ENCODE measurements at places on chromosomes 1 and 21.

DNA sequence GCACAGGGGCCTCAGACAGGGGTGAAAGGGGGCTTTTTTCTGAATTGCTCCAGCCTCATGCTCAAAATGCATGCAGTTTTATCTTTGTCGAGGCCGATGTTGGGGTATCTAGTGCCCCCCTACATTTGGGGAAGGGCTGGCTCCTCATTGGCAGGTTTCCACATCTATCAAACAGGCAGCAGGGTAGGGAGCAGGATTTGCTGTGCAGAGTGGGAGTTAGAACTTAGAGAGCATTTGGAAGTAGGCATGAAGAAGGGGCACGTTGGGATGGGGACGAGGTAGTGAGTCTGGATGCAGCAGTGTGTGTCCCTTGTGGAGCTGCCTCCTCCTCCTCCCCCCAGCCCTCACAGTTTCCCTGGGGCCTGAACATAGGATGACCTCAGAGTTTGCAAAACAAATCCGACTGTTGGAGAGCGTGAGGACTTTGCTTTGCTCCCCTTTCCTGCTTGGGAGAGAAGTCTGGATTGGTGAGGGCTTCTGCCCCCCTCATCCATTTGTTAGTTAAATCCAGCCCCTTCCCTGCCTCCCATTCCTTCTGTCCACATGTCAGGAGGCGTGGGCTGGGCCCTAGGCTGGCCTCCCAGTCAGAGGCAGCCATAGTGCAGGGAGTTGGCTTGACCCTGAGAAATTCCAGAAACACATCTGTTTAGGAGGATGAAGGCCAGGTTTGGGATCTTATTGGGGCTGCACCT is 36.9 kb upstream of the GPR37L1 start:
- DNase-seq, result no peak

- no peak for DNase-seq
Observed at GRCh38 chr1:9128166-9128519, 759 bp downstream of the GPR157 start.

DNA sequence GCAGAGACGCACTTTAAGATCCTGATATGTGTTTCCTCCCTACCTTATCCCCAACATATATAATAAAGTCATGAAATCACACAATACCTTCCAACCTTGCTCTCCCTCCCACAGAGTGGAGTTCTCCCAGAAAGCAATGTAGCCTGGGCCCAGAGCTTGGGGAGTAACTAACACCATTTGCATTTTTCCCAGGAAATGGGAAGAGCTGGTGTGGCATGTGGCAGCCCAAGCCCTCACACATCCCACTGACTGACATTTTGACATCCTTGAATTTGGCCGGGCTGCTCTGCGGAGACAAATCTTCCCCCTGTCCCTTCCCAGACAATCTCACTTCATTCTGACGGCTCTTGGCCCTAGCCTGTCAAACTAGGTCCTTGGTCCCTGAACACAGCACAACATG is 37.0 kb upstream of the ATP2B4 start:
- no peak for DNase-seq

- no peak for DNase-seq
Observed at GRCh38 chr1:3482378-3482849, 27.9 kb downstream of the ARHGEF16 start.

DNA sequence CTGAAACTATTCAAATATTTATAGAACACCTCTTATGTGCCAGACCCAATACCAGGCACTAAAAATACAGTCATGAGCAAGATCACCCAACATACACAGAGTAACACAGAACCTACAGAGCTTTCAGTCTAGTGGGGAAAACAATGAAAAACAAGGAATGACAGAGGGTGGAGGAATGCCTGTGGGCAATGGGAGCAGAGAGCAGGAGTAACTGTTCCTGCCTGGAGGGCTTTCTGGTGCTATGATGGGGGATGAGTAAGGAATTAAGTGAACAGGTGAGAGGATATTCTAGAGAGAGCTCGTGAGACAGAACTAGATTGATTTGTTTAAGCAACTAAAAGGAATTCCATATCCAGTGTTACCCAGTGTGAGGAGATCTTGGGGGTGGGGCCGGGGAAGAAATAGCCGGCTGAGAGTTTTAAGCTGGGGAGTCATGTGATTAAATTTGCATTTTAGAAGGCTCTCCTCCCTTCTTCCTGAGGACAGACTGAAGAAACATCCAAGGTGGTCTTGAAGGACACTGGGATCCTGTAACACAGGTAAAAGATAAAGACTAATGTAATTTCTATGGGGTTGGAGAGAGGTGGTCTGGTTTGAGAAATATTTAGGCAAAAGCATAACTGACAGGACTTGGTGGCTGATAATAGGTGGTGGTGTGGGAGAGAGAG is 2.1 kb upstream of the CD53 start:
- no peak for DNase-seq

GRCh38 chr1:71417421-71417820 is 336.6 kb upstream of the ZRANB2 start:
- DNase-seq, result no peak

- peak; percentile 23 for DNase-seq
Observed at GRCh38 chr1:163275222-163275621, 46.5 kb upstream of the NUF2 start.

DNA sequence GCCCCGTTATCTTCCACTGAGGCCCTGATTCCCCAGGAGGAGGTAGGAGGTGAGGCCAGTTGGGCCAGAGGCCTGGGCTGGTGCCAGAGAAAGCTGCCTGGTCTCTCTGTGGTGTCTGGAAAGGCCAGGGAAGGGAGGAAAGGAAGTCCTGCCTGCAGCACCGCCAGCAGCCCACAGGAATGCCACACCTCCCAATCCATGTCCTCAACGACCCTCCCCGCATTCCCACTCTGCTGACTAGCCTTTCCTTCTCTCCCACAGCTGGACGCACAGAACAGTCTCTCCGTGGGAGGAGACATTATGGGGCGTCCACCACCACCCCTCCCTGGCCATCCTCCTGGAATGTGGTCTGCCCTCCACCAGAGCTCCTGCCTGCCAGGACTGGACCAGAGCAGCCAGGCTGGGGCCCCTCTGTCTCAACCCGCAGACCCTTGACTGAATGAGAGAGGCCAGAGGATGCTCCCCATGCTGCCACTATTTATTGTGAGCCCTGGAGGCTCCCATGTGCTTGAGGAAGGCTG is 18.0 kb downstream of the CSF1 start:
- DNase-seq, result no peak

- DNase-seq, result no peak
Observed at GRCh38 chr1:28296401-28297261, 32.2 kb upstream of the MED18 start.

GRCh38 chr1:17198476-17199258 is 6.3 kb upstream of the PADI1 start:
- DNase-seq, result no peak

DNA sequence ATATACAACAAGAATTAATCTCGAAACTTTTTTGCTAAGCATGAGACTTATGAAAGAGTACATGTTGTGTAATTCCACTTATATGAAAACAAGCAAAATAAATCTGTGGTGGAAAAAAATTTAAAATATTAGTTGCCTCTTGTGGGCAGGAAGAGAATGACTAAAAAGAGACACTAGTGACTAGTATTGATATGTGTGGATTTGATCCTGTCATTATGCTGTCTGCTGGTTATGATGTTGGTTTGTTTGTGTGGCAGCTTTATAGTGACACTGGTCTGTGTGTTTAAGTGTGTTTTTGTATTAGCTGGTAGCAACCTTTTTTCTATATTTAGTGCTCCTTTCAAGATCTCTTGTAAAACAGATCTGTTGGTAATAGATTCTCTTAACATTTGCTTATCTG is 267.8 kb upstream of the NRIP1 start:
- DNase-seq, result peak; percentile 1

DNA sequence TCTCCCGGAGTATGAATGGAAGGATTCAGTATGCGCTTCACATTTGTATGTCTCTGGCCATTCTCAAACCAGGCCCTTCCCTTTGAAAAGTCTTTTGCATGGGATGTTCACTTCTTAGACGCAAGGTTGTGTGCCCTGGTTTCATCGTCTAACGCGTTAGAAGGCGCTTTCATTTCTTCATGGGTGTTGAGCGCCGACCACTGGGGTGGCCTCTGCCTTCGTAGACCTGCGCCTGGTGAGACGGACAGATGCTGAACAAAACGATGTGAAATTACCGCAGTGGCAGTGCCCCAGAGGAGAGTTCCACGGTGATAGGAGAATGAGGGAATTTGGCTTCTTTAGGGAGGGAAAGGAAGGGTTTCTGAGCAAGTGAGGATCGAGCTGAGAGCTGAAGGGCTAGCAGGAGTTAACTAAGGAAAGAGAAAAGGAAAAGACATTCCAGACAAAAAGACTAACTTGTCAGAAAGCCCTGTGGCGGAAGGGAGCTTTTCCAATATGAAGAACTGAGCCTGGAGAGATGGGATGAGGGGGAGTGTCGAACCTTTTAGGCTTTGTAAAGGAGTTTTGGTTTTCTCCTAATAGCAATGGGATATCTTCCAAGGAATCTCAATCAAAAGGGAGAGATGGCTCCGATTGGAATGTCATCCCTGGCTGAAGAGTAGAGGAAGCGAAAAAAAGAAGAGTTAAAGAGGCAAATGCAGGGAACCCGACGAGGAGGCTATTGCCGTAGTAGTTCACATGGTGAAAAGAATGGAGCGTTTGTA is 951 bp downstream of the GGPS1 start:
- DNase-seq, result peak; percentile 49

- DNase-seq, result no peak
Observed at GRCh38 chr1:16017461-16018303, at the start of gene HSPB7. HSPB7 (minus strand) TSS chr1:16018043; CDS start chr1:16017963, 80 bp downstream.

DNA sequence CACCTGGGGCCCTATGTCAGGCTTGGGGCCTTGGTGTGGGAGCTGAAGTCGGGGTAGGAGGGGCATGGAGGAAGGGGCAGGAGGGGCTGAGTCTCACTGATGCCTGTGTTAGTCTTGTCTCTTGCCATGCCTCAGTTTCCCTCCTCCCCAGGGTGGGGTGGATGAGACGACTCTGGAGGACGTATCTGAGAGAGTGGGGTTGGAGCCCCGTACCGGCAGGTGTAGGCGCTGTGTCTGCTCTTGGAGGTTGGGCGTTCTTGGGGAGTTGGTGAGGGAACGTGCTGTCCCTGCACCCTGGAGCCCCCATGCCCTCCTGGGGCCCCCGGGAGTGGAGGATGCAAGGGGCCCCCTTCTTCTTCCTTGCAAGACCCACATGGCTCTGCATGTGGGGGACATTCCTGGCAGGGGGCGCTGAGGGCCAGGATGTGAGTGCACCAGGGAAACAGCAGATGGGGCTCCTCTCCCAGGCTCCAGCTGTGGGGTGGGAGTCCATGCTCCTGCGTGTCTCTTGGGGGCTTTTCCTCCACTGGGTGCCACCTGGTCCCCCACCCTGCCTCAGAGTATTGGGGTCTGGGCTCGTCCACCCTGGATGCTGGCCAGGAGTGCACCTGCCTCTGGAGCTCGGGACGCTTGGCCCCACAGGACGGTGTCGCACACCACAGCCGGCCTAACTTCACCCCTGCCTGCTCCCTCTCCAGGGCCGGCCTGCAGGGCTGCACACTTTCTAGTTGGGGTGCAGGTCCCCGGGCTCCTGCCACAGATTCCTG is 1.4 kb upstream of the TNFRSF14 start:
- DNase-seq, result no peak

- peak; percentile 65 for DNase-seq
Observed at GRCh38 chr1:67285780-67286488, 21.7 kb upstream of the IL12RB2 start.

- DNase-seq, result no peak
Observed at GRCh38 chr1:15031251-15031933, 122.2 kb upstream of the TMEM51 start.

DNA sequence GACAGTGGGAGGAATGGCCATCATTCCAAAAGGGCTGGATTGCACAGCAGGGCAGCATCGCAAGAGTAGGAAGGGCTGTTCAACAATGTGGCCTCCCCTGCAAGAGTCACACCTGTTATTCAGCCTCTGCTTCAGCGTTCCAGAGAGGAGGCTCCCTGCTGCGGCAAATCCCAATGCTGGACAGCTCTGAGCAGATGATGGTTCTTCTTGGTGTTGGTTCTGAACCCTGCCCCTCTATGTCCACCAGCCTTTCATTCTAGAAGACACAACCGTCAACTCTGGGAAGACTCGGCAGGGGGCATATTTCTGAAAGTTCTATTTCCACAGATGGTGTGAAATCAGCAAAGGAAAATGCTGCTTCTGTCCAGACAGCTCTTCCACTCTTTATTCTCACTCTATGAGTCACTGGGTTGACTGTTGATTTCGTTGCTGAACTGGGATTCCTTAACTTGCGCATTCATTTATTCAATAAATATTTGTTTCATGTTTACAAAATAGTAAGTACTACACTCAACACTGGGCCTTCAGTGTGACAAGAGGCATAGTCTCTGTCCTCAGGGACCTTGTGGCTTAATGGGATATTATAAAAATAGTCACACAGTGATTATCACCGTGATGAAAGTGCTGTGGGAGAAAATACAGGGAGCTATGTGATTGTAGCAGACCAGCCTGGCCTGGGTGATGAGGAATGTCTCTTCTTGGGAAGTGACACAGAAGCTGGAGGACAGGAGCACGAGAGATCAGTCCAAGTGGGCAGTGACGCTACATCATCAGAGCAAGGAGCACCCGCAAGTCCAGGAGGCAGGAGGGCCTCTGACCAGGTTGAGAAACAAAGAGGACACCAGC is 260.3 kb downstream of the SIPA1L2 start:
- DNase-seq, result no peak

- no peak for DNase-seq
Observed at GRCh38 chr1:2045468-2046173, 4.6 kb upstream of the PRKCZ start.

- no peak for DNase-seq
Observed at GRCh38 chr1:198763298-198763714, 124.5 kb downstream of the PTPRC start.

- no peak for DNase-seq
Observed at GRCh38 chr21:38325731-38326420, 69.1 kb downstream of the KCNJ15 start.

DNA sequence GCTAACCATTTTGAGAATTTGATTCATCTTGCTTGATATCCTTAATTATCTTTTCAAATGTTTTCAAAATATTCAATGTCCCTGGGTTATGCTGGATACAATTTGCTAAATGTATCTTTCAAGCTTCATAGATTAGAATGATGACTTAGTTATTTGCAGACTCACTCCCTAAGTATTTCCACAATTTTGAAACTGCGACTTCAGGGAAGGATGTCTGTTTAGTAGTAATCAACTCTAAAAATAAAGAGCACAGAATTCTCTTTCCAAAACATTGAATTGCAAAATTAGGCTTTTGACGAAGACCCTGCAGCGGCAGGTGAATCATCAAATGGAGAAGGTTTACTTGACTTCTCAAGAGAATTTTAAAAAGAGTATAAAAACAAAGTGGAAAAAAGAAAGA is 14.2 kb downstream of the RGS1 start:
- DNase-seq, result no peak

Data from activated CD4-positive, alpha-beta T cell treated with anti-CD3 and anti-CD28 coated beads, Interleukin-2, amount 50 U/mL, for 16 hours (primary cell).